Bone marrow (tissue), 2 donors: ENCODE measurements at places on chromosomes 3 and 15.

- DNase-seq: no peak
Observed at GRCh38 chr3:29143151-29143550, 137.7 kb upstream of the RBMS3 start.

DNA sequence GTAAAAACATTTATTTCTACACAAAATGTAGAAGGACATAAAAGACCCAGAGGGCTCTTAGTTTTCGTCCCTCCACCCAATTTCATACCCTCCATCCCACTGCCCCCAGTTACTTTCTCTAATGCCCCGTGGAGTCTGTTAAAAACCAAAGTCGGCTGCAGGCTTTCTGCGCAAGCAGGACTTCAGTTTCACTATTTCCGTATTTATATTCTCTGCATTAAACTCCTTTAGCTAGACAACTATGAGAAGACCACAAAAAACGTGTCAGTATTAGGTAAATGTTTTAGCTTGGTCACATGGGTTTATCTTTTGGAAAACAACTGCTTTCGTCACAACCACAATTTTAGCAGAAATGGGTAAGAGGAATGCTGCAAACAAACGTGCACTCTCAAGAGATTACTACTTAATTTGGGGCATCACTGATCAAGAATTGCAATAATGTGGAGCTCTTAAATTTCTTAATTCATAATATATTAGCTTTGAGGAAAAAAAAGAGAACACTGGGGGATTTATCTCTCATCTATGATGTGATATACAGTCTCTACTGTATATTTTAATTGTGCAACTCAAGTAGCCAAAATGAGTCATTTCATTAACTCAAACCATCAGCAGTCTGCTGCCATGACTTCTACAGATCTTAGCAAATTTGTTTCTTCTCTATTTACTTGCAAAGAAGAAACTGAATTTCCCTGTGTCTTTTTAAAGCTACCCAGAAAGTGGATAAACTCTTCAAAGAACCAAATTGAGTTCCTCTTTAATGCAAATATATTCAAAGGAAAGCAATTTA, 740 bp upstream of the NSMCE3 start:
- no peak for DNase-seq

- no peak for DNase-seq
Observed at GRCh38 chr3:53628536-53629401, 134.4 kb downstream of the CACNA1D start.

- DNase-seq: no peak
Observed at GRCh38 chr3:8523041-8523440, 21.4 kb downstream of the LMCD1 start.

GRCh38 chr15:100880139-100880896, 687 bp downstream of the ALDH1A3 start:
- DNase-seq: no peak

DNA sequence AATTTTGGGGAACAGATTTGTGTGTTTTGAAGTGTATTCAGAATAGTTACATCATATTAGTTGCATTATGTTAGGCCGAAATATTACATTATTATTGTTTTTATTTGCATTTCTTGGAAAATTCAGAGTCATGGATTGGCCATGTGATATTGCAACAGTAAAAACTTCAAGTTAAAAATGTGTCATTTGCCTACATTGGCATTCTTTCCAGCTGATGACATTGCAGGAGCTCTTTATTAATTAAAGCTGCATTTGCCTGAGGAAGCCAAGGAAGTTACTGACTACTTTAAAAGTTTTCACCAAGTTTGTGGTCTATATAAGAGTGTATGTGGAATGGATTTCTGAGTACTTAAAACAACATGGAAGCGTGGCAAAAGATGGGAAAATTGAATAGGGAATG, 726.4 kb upstream of the SGO1 start:
- no peak for DNase-seq

DNA sequence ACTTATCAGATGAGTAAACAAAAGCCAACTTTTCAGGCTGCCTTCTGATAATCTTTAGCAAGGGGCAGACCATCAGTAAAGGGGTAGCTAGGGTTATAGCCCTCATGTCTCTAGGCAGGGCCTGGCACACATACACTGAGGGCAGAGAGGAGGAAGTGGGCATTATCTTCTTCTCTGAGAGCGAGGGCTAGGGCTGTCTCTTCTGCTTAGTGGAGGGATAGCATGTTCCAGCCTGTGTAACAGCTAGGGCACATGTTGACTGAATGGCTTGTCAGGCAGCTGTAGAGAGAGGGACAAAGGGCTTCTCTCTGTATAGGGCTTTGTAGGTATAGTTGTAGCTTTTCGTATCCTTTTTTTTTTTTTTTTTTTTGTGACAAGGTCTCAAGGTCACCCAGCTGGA, 17.8 kb downstream of the CRTC3 start:
- no peak for DNase-seq

DNA sequence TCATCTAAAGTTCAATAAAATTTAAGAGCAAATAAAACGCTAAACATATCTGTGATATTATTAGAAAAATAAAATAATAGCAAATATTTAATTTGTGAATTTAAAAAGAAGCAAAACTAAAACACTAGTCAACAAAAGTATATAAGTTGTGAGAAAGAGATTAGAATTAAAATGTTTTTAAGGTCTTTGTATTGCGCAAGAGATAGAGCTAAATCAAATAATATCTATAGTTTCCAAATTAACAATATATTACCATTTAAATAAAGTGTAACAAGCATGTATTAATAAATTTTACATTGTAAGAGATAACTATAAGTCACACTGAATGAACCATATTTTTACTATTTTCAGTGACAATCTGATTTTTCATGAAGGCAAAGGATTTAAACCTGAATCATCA, 74.2 kb downstream of the PLSCR2 start:
- DNase-seq: no peak

DNA sequence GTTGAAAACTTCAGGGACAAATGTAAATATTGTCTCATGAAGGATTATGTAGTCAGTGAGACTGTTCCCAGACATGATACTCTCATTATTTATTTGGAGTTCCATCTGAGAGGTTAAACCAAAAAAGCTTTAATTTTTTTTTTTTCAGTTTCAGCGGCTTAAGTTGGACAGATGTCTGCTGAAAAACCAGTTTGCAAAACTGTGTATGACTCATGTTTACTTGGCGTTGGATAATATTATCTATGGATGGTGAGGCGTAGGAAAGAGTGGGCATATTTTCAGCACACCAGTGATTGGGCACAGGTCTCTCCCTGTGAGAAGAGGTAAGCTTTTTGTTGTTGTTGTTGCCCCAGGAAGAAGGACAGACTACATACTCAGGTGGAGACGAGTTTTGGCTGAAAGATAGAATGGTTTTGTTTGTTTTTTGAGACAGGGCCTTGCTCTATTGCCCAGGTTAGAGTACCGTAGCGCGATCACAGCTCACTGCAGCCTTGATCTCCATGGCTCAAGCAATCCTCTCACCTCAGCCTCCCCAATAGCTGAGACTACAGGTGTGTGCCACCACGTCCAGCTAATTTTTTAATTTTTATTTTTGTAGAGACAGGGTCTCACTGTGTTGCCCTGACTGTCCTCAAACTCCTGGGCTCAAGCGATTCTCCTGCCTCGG, 16.4 kb upstream of the ANXA2 start:
- DNase-seq: no peak

DNA sequence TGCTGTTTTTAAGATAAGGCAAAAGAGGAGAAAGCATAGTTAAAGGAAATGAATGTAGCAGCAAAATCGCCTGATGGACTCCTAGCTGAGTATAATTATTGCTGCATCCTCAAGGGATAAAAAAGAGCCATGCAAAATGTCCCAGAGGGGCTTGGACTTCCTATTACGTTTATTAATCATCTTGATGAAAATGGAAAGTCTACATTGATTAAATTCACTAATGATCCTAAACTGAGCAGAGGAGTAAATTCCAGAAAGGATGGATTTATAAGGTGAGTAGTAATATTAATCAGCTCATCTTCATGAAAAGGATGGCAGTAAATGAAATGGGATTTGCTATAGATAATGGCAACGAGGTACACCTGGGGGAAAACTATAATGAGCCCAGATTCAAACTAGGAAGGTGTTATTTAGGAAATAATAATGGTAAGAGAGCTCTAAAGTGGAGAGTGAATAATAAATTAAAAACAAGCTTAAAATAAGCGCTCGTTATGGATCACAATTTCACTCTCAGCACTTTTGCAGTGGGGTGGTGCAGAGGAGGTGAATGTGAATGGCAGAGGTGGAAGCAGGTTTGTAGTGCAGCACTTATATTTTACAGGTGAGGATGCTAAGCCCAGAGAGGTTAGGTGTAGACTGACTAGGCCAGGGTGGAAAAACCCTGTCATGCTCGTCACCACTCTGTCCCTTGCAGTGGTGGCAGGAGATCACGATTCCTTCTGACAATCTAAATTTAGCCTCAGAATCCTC, 22.3 kb downstream of the IL5RA start:
- no peak for DNase-seq

DNA sequence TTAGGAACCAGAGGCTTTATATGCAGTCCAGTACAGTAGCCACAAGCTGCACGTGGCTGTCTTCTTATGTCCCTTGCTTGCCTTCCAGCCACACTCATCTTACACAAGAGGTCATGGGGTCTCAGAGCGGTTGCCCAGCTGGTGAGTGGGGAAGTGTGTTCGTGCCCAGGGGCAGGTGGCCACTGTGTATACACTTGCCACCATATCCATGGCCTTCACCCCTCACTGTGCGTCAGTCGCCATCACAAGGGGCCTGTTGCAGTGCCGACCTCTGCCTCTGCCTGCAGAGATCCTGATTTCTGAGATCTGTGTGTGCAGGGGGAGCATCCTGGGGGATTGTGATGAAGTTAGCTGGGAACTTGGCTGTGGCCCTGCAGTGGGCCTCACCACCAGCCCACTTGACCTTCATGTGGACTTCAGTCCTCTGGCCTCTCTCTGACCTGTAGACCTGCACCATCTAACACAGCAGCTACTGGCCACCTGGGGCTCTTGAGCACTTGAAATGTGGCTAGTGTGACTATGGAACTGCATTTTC, 43.1 kb upstream of the SACM1L start:
- no peak for DNase-seq
